ENCODE measurements at places on chromosomes 11 and 22.

DNA sequence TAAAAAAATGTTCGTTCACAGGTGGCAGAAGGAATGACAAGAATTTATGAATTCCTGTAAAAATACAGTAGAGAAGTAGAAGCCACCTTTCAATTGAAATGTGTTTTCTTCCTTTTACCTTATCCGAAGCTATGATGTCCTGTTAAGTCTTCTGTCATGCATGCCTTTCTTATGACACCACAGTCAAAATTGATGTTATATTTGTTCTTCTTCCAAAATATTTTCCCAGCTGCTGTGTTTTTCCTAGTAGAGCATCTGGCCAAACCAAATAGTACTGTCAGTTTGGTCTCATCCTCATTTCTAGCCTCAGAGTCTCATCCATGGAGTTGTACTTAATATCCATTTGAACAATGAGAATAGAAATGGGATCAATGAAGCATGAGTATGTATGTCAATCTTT is 206.1 kb downstream of the PGR start:
- no peak for DNase-seq

- no peak for DNase-seq
Observed at GRCh38 chr22:19896665-19897355, 42.1 kb upstream of the GNB1L start.

DNA sequence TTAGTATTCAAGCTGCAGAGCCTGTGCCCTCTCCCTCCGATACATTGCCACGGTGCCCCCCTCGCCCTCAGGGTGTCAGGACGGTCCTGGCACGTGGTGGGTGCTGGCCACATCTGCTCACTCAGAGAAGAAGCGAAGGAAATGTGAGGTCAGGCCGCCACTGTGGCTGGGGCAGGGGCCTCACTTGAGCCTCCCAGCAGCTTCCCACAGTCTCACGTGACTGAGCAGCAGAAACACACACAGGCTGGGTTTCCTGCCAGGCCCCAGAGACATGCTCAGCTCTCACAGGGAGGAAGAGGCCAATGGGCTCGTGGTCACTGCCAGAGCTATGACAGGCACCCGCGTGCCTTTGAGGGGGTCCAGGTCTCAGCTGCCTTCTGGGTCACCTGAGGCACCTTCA is 37.9 kb upstream of the PRR5 start:
- DNase-seq, result peak; percentile 24

DNA sequence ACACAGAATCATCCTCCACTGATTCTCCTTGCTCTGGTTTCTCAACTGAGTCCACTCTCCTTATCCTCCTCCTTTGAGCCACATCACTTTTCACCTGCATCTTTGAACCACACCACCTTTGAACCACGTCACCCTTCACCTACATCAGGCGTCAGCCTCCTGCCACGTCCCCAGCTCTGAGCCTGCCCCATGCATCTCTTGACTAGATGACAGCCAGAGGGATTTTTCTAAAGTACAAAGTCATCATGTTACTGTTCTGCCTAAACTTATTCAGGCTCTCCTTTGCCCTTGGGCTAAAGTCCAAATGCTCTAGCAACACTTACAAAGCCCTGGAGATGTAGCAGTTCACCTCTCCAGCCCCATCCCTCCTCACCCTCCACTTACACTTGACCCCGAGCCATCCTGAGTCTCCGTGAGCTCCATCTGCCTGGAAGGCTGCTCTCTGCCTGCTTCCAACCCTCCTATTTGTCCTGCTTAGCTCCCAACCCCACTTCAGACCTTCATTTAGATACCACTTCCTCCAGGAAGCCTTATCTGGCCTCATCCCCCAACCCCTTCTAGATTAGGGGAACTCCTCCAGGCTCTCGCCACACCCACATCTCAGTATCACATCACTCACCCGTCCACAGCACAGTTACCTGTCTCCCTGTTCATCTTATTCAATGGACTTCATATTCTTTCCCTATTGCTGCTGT is 3.7 kb upstream of the MS4A10 start:
- no peak for DNase-seq

- DNase-seq, result peak; percentile 74
Observed at GRCh38 chr22:36329254-36330078, 58.3 kb downstream of the MYH9 start.

DNA sequence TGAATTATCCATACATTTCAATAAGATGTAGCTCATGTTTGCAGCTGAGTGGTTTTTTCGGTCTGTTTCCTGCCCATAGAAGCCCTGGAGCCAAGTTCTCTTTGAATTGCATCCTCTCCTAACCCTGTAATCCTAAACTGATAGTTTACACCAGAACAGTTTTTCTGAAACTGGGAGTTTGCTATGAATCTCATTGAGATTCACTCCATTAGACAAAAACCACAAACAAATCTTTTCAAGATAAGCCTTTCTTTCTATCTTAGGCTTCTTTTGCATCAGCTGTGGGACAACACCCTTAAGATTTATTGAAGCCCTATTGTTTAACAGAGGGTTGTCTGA is 324.8 kb downstream of the DYNC2H1 start:
- DNase-seq, result no peak

DNA sequence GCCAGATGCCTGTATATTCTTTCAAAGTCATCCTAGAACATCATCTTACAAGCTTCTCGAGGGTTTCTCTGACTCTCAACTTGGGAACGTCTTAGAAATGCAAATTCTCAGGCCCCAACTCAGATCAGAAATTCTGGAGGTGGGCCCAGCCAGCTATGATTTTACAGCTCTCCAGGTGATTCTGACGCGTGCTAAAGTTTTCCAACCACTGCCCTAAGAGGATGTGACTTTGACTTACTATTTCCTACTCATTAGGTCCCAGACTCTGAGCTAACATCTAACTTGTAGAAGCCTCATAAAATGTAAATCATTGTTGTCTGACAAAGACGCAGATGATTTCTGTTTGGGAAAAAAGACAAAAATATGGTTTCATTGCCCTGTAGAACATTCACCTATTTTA is 61.1 kb downstream of the IRAG1 start:
- DNase-seq, result no peak

DNA sequence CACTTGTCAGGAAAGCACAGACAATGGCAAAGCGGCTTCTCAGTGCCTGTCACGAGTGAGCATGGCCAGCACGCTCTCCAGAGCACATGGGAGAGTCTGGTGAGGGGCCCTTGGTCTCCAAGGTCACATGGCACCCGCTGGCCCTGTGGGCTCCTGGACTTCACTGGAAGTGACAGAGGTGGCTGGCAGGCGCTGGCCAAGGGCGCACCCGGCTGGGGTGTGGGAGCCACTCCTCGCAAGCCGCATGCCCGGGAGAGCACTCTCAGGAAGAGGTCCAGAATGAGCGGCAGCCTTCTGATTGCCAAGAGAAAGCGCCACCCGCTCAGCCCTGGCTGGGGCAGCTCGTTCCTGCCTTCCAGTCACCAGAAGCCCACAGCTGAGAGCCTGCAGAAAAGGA is 17.1 kb upstream of the MOB2 start:
- no peak for DNase-seq

DNA sequence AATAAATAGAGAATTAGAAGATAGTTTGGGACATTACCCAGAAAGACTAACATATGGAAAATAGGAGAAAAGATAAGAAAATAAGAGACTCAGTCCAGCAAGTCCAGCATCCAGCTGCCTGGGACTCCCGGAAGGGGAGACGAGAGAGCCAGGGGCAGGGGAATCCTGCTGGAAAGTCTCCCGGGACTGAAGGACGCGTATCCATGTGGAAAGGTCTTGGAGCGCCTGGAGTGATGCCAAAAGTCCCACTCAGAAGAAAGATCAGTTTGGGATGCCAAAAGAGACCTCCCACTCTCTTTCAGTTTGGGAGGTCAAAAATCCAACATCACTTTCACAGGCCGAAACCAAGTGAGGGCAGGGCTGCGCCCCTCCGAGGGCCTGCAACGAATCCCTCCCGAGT is 30.7 kb downstream of the LRFN4 start:
- no peak for DNase-seq

DNA sequence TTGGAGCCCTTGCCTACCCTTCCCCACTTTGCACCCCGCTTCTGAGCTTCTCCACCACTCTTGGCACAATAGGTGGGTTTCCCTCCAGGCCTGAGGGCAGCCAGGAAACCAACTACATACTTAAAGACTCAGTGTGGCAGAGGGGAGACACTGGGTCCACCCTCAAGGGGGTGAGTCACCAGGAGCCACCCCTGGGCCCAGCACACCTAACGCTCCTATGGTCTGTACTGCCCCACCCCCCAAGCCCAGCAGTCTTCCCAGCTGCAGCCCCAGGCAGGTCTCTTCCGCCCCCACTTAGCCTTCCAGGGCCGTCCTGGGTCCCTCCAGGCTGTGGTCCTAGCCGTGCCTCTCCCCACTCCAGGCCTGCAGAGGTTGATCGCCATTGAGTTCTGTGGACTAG is 3.2 kb upstream of the TMPRSS13 start:
- no peak for DNase-seq

GRCh38 chr11:116412118-116412889 is 360.5 kb downstream of the BUD13 start:
- DNase-seq, result no peak

DNA sequence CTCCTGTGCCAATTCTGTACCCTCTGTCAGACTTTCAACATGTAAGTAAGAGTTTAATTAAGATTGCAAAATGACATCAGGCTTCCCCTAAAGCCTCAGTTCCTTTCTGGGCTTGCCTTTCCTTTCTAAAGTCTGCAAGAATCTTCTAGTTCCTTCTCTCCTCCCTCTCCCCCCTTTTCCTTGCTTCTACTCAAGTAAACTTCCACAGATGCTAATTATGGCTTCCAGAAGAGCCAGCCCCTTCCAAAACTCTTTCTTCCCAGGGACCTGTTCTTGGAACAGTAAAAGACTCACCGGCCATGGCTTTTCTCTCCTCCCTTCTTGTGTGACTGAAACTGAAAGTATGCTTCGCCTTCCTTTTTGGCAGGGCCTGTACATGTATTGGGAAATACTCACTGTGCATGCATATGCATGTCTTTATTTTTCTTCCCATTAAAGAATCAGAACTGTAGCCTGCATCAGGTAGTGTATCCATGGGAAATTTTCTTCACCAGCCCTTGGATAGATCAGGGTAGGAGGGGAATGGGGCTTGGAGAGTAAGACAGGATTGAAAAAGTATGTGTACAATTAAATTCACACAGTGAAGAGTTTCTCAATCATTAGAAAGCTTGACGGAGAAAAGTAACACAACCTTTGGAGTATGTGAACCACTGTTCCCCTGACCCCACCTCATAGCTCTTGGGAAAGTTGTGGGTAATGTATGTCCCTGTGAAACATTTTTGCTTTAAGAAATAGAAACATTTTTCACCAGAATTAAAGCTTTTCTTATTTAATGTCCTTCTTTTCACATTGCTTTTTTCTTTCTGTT is at the start of gene CASP1:
TSS of gene CASP1 (minus strand) at position 332 of the 808 bp plus-strand sequence. CDS start at position 301, 31 bp downstream.
- no peak for DNase-seq

GRCh38 chr11:66857234-66857926 is 516 bp downstream of the LRFN4 start:
- no peak for DNase-seq

DNA sequence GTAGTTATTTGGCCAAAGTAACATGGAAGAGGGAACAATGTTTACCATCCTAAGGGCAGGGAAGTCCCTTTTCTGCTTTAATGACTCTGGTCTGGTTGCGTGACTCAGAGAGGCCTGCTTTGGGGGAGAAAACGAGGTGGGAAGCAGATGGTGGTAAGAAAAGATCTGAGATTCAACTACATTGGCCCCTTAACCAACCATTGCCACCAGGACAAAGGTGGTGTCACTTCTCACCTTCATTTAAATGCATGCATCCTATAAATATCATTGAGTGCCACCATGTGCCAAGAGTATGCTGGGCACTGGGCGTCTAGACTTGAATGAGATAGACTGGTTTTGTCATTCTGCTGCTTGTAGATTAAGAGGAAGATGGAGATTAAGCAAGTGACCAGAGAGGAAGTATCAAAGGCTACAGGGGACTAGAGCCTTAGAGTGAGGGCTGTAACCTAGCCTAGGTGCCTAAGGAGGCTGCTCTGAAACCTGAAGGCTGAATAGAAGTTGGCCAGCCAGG is 3.6 kb upstream of the SORL1 start:
- DNase-seq, result no peak

DNA sequence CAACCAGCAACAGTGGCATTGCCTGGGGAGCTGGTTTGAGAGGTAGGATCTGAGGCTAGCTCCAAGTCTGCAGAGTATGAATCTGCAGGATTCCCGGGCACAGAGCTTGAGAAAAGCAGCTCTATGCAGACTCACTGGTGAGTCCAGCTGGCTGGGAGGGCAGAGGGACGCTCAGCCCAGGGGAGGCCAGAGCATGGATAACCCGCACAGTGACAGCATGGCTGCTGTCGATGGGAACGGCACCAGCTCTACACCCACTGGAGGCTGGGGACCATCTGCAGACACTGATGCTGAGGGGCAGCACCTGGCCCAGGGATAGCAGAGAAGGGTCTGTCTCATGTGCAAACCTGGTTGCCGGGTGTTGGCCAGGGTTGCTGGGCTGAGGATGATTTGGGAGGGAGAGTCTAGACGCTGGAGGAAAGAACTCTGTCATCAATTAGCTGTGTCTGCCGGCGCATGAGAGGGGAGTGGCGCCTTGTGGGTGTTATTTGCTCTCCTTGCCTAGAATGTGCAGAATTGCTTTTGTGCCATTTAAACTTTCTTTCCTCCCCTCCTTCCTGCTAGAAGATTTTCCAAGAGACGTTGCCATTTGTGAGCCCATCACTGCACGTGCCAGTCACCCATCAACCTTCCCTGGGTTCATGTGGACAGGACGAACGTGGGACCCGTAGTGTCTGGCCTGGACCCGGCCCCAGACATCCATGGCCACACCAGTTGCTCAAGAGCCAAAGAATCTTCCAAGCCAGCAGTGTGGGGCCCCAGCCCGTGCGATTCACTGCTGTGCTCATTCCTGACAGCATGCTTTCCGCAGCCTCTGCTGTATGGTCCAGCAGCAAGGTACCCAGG is 19.1 kb upstream of the LINC01488 start:
- DNase-seq, result no peak

GRCh38 chr11:14916403-14916802 is 24.4 kb upstream of the CYP2R1 start:
- no peak for DNase-seq

- DNase-seq, result no peak
Observed at GRCh38 chr11:73415854-73416615, 39.8 kb downstream of the RELT start.

GRCh38 chr11:70505331-70505731 is 107.0 kb downstream of the CTTN start:
- no peak for DNase-seq

- DNase-seq, result no peak
Observed at GRCh38 chr11:121318848-121319834, 26.6 kb downstream of the SC5D start.

- no peak for DNase-seq
Observed at GRCh38 chr11:19597206-19597605, 115.4 kb upstream of the NAV2 start.

DNA sequence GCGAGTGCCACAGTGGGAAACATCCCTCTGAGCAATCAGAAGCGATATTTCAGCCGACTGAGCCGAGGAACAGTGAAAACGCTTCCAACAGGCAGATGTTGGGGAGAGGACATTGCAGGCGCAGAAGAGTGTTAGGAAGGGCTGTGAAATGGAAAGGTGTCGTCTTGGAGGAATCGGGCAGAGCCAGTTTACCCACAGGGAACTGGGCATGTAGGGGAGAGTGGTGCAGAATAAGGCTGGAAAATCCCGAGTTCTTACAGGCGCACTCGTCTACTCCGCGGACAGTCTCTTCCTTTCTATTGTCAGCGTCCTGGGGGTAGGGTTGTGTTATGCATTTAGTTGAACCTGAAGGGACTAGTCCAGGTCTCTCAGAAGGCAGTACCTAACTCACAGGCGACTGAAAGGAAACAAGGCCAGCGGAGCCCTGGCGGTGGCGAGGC is 1.1 kb upstream of the APLP2 start:
- DNase-seq, result no peak

- no peak for DNase-seq
Observed at GRCh38 chr22:41885516-41885915, 29.4 kb downstream of the SHISA8 start.

Measured in stimulated activated CD8-positive, alpha-beta memory T cell treated with anti-CD3 and anti-CD28 coated beads, Interleukin-7, amount 100 ng/mL, for 1 hour (primary cell).